Natural killer cell (primary cell): ENCODE measurements at places on chromosomes 1 and 21.
A peak's percentile ranks its signal among the peaks of the same experiment; 100 is the strongest.

DNA sequence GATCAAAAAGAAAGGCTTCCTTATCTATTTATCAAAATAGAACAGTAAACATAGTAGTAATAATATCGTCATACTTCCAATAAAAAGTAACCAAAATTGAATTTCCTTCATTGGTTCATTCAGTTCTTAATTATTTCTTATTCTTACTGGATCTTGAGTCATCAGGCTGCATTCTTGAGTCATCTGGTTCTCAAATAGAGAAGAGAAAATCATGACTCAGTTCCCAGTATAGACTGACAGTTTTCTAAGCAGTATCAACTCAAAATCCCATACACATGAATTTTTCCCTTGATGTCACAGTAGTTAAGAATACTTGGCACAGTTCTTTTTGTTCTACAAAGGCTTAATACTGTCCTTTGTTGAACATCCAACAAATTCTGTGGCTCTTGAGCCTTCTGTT lies 626.9 kb upstream of the ADGRL4 start:
- DNase-seq, result no peak

DNA sequence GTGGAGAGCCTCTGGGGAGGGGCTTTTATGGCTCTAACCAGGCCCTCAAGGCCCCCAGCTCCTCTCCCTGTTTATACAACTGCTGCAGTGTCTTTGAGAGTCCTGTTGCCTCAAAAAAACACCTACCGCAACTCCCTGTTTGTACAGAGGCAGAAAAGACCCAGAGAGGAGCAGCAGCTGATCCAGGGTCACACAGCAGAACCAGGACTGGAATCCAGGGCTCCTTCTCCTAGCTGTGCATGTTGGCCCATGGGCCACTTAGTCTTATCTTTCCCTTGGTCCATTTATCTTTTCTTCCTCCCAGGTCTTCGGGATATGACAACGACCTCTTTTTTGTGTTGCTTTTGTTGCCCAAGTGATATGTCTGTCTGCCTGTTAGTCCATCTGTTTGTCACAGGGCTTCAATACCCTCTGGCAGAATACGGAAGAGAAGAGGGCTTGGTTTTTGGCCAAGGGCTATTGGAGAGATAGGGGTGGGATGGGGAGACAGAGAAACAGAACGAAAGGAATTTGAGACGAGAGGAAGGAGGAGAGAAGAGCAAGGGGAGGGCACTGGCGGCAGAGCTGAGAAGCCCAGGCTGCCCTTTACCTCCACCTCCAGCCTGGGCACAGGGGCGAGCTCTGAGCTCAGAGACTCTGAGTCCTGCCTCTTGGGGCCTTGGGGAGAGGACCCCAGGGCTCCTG lies 33.5 kb upstream of the WASF2 start:
- no peak for DNase-seq

DNA sequence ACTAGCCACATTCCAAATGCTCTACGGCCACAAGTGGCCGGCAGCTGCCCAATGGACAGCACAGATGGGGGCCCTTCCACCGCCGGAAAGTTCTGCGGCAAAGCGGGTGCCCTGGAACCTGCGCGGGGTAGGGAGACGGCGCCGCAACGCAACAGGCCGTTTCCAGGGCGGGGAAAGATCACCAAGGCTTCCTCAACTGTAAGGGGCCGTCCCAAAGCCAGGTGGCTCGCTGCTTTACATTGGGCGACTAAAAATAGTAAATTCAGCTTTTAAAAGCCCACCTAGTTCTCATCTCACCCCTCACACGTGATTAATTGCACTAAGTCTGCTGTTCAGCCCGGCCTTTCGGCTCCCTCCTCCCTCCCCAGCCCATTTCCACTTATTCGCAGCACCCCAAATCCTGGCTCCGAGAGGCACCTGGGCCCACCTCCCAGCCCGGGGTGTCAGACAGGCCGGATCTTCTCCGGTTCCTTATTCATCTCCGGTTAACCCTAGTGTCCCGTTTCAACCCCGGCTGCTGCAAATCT lies 643 bp downstream of the CFAP298 start:
- peak; percentile 21 for DNase-seq

GRCh38 chr1:116861137-116861536 lies 48.6 kb upstream of the PTGFRN start:
- DNase-seq, result no peak

DNA sequence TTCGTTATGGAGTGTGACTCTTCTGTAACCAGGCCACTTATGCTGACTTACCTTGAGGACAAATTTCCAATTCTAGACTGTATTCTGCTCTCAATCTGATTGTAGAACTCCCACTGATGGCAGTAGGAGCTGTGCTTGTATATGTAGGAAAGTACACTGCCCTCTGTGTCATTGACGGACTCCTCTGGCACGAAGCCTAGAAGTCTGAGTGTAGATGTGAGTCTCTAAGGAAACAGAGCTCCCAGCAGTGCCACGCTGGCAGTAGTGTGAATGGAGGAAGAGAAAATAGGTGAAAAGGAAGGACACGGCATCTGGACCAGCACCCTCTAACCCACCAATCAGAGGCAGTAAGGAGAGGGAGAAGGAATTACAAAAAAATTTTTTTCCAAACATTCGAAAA lies 130.4 kb upstream of the ADGRL2 start:
- DNase-seq, result no peak

DNA sequence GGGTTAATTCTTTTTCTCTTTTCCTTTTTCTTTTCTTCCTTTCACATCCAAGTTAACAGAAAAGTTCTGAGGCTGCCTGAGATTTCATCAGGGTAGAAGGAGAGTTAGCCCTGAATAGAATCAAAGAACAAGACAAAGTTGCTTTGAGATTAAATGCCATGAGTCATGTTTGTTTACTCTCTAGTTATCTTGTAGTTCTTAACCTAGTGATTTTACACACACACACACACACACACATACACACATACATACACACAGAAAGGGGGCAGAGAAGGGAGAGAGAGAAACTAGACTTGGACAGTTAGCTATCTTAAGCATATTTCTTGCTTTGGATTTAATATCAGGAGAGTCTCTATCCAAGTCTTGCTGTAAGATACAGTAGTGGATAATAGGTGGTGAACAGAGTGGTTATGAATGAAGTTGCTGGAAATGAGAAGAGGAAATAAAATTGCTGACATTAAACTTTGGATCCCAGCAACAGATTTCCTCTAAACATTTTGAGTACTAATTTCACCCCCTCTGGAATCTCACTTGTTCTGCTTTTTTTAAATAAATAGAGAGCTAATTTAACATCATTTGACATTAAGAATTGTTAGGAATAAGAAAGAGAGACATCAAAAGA lies 19.9 kb downstream of the PLA2G4A start:
- DNase-seq, result no peak

GRCh38 chr1:205766038-205766437 lies 9.2 kb downstream of the RAB29 start:
- DNase-seq, result no peak

DNA sequence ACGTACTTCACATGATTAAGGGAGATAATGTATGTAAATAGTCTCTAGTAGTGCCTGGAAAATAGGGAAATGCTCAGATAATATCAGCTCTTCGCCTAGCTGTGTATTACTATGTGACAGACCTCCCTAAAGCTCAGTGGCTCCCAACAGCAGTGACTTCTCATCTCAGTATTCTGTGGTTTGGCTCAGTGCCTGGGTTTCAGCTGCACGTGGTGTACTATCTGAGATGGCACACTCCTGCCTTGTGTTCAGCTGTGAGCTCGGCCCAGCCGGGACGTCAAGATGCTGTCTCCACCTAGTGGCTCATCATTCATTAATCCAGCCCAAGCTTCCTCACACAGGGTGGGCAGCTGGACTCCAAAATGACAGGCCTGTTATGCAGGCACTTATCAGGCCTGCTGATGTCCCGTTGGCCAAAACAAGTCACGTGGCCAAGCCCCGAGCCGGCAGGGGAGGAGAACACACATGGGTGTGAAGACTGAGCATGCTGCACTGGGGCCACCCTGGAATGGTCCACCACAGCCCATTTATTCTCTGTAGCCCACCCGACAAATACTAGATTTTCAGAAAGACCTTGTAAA lies 17.8 kb downstream of the SLFNL1 start:
- DNase-seq, result peak; percentile 94

DNA sequence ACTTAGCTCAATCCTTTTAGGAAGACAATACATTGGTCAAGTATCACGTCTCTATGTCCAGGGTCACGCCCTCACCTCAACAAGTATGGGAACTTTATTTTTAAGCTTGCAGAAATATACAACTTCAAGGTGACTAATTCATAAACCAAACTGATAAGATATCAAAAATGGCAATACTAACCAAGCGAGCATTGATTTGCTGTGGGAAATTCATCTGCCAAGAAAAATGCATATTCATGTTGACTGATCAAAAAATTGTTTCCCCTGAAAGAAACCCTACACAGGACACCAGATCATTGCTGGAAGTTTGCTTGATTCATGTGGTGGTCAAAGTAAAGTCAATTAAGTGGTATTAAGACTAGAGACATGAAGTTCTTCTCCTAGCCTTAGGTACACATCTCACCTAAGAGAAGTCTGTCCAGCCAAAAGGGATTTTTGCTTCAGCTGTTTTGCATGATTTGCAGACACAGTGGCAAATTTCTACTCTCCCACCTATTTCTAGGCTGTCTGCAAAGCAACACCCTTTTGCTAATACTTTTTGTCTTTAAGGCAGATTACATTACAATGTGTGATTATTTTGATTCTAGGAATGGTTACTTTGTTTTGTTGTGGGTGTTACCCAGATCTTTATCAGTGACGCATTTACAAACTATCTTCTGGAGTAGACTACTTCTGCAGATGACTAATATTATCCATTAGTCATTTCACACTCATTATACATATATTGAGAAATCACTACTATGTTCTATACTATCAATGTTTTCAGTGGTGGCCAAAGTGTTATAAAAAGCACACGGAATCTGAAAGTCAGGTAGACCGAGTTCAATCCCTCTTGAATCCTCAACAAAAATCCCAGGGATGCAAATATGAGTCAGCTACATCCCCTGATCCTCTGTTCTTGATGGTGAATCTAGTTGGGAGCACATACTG lies 12.4 kb downstream of the SAMSN1 start:
- no peak for DNase-seq

DNA sequence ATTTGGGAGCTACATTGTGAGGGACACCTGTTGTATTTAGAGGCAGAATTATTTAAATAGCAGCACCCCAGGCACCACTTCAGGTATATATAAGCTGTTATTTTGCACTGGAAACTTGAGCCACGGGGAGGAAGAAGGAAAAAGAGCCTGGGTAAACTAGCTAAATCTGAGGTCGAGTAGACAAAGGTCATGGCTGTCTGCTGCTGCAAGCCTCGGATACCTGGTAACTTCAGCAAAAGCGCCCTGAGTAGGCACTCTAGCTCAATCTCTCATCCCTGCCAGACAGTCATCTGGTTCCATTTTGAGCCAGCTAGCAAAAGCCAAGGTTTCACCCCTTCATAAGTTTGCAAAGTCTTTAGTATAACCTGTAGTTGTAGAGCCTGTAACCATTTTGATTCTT lies 101.9 kb upstream of the ZNF644 start:
- no peak for DNase-seq

- no peak for DNase-seq
Observed at GRCh38 chr21:29177800-29178199, 47.4 kb downstream of the MAP3K7CL start.

DNA sequence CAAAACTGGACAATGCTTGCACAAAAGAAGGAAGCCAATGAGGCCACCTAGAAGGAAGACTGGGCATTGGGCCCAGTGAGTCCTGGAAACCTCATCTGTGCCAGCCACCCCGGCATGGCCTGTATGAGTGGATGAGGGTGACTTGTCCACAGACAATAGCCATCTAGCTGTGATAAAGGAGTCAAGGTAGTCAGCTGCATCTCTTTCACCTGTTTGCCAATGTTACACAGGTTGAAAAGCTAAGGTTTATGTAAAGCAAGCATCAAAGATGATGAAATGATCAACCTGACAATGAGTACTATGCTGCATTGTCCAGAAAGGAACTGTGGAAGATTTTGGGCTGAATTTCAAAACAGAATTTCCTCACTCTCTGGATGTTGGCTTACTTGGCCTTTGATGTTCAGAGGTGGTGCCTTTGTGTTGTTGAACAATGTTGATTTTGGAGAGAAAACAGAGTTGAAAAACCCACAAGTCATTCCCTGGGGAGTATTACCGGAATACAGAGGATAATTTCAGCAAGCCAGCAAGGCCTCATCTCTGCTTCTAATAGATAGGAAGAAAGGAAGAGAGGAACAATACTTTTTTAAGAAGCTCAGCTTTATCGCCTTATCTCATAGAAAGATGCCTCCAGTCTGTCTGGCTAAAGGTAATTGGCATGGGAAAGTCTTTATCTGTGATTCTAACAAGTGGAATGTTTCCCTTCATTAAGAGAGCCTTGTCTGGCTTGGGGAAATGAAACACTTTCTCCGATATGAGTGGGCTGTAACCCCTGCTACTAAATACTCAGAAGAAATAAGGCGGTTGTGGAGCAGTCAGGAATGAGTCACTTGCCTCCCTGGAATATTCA lies 11.4 kb upstream of the SELE start:
- no peak for DNase-seq

DNA sequence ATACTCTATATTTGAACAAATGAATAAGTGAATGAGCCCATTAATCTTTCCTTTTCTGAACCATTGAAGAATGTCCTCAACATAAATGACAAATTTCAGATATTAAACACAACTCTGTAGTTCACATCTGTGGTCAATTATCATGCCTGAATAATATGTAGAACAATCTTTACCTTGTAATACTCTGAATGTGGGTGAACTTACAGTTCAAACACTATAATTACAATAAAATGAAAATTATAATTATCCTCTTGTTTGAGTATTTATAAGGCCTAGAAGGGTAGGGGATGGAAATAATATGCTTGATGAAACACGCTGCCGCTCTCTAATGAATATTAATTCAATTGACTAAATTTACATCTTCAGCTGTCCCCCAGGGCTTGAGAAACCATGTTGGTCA lies 8.7 kb upstream of the SFPQ start:
- no peak for DNase-seq

- no peak for DNase-seq
Observed at GRCh38 chr1:35605867-35606182, 32.7 kb downstream of the TFAP2E start.

- DNase-seq, result no peak
Observed at GRCh38 chr1:53554592-53555305, 95.5 kb downstream of the DMRTB1 start.

GRCh38 chr1:97565886-97566285 lies 354.9 kb downstream of the DPYD start:
- DNase-seq, result no peak

GRCh38 chr1:3459940-3460671 lies 5.6 kb downstream of the ARHGEF16 start:
- no peak for DNase-seq

DNA sequence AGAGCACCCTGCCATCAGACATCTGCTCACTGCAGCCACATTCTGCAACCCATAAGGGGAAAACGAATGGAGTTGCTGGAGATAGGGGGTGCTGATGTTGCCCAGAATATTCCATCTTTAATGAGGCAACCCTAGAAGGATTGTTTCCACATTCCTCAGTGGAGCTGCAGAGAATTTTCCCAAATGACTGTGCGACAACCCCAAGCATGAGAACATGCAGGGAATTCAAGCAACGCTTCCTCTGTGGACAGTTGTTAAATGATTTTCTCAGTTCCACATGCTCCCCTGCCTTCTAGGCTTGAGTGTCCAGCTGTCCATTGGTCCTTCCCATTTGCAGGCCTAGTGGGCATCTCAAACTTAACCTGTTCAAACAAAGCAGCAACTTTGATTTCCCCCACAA lies 20.5 kb upstream of the UBL4B start:
- no peak for DNase-seq

GRCh38 chr1:8097077-8097799 lies 71.1 kb upstream of the ERRFI1 start:
- DNase-seq, result peak; percentile 11

- DNase-seq, result no peak
Observed at GRCh38 chr1:22325531-22326371, 125.9 kb upstream of the ZBTB40 start.
